Activated T-cell treated with anti-CD3 and anti-CD28 coated beads, Interleukin-2, amount 50 U/mL, for 1 hour (primary cell): ENCODE measurements at places on chromosomes 7 and 10.

DNA sequence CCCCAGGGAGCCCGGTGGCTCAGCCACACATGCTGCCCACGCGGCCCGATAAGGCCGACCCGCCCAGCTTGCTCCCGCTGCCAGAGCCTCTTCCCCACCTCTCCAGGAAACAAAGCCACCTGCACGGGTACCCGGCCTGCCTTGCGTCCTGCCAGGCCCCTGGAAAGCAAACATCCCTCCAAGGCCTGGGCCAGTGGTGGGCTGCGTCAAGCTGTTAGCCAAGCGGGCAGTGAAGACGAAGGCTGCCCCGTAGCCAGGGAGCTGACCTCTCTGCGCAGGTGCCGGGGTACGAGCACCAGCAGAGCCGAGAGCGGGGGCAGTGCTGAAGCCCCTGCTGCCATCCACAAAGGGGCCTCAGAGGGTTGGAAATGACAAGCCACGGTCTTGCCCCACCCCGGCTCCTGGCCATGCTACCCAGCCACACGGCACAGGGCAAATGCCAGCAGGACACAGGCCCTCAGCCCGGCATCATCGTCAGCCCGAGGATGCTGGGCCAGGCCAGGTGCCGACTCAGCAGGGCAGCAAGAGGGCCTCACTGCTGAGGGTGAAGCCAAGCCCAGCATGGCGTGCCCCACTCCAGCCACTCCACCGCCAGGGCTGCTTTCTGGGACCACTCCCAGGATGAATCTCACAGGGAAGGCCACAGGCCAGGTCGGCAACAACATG, 140.0 kb downstream of the PTPRN2 start:
- no peak for DNase-seq

DNA sequence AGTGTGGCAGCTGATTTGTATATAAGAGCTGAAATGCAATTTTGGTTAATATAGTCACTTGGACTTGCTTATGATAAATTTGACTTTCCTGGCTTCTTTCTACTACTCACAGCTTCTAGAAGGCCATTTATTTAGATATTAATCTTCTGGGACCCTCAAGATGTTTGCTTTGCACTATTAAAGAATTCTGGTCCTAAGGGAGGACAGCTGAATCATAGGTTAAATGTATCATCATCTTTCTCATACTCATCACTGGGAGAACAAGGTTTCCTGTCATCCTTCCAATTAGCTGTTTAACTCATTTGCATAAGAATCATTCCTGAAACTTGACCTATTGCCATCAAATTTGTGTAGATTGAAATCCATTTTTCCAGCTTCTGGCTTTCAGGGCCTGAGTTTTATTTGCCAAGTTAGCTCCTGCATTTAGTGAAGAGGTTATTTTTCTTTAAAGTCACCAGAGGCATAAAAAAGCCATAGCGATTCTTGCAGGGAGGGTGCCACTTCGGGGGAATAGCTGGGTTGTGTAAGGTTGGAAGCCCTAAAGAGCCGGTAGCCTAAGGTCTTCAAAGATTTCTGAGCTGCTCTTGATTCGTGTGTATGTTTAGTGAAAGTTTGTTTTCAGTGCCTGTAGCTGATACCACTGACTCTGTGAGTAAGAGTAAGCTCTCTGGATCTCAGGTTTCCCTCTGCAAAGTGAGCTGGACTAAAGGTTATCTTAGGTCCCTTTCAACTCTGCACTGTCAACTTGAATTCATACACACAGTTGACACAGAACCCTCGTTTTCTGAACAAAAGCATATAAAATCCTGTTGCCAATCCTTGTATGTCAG, 4.3 kb downstream of the MAP3K8 start:
- no peak for DNase-seq

DNA sequence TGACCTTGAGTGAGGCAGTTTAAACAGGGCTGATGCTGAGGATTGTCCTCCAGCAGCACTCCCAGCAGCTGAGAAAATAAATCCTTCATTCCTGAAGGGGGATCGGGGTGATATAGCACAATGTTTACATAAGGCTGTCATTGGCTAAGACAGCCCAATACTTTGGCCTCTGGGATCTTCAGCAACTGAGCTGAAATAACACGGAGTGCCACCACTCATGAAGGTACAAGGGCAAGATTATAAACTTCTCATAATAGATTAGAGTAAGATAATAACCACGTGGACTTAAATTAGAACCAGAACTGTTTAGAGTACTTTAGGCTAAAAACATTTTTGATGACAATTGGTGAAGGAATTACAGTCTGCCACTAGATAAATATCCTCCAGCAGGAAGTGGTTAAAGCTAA, 70.0 kb upstream of the PAPSS2 start:
- no peak for DNase-seq

DNA sequence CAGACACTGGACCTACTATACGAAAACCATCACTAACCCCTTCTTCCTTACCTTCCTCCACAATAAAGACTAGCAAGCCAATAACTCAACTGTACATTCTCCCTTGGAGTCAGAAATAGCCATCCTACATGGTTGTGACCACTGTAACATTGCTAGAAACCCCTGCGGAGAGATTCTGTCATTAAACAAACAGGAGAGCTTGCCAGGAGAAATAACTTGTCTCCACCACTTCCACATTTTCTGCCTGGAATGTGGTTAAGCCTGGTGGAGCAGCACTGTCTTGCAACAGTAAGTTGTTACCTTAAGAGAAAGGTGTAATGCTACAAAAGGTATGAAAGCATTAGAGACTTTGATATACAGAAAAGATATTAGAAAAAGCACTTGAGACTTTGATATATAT, 45.8 kb downstream of the THSD7A start:
- DNase-seq, result no peak

DNA sequence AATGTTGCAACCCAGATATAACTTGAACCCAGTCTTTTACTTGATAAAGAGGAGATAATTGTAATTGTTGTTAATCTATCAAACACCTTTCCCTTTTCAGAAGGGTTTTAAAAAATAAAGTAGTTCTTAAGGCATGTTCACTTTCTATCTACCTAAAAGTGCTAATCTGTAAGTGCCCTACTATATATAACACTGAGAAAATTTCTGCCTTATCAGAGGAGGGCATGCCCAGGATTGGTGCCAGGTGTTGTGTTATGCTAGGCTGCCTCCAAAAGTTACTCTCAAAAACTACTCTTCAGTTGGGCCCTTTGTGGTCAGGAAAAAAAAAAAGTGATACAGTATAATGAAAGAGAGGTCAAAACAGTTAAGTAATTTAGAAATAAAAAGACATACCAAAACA, 36.3 kb downstream of the SMNDC1 start:
- DNase-seq, result no peak

GRCh38 chr7:158108646-158109293, 478.9 kb downstream of the PTPRN2 start:
- DNase-seq, result no peak
